Nucleus accumbens (tissue), 56 donors: ENCODE measurements at places on chromosomes 6 and 20.
A peak's percentile ranks its signal among the peaks of the same experiment; 100 is the strongest.

DNA sequence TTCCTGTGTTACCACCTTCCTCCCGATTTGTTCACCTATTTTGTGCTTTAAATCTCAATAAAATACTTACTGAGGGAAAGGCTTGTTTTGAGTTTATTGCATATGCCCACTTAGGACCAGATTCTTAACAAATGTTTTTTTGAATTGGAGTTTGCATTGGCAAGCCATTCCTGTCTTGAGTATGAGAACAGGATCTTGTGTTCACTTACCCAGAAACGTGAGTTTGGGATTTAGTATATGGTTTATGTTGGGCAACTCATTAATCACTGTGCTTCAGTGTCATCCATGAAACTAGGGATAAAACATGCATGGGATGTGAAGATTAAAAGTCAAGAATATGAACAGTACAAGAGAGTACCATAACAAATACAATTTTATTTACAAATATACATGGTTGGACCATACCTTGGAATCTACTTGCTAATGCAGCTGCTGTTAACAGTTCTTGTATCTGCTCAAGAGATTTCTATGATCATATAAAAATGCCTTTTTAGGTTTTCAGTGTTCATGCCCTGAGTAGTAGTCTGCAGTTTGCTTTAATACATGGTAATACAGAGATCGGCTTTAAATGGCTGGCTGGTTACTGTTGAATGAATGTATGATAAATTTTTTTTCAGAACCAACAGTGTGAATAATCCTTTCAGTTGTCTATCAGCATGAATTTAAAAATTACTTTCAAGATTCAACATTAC, 6.0 kb downstream of the SRSF6 start:
- DNase-seq = no peak

DNA sequence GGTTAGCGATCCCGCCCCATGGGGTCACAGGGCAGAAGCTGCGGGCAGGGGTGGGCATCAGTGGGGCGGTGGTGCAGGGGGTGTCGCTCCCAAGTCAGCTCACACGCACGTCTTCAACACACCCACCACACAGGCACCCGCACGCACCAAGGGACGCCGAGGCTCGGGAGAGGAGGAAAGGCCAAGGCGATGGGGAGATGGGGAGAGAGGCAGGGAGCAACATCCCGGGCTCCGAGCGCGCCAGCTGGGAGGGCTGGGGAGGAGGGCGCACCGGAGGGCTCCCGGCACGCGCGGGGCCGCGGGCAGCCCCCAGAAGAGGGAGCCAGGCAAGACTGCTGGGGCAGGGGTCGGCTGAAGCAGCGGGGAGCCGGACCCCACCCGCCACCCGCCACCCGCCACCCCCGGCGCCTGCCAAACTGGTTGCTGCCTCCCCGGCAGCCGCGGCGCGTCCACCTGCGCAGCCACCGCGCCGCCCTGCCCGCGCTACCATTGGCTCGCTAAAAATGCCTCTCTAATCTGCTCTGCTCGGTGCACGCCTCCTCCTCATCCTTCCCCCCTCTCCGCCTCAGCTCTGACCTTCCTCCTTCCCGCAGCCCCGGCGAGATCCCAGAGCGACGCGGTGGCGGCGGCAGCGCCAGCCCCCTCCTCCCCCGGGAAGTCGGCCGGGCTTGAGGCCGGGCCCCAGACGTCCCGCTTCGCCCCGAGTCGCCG, at the start of gene PACSIN1:
PACSIN1 (plus strand) TSS at position 546 of the 711 bp plus-strand sequence. CDS start 60,230 bp downstream, outside the sequence.
- DNase-seq = peak; percentile 59

GRCh38 chr6:91305755-91306154, 718.9 kb upstream of the MAP3K7 start:
- no peak for DNase-seq

DNA sequence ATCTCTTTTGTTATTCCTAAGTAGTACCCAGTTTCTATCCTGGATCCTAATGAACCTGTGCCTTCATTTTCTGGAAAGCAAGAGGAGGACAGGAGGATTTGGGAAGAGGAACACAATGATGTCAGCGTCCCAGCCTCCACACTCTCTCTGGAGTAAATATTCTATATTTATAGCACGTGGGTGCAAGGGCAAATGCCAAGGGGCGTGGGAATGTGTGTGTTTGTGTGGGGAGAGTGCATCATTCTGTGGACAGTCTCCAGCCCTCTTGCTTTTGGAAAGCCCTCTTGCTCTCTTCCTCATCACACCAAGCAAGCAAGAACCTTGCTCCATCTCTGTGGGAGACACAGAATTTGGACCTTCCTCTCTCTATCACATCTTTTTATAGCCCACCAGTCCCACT, 103.2 kb upstream of the EMILIN3 start:
- DNase-seq = no peak

DNA sequence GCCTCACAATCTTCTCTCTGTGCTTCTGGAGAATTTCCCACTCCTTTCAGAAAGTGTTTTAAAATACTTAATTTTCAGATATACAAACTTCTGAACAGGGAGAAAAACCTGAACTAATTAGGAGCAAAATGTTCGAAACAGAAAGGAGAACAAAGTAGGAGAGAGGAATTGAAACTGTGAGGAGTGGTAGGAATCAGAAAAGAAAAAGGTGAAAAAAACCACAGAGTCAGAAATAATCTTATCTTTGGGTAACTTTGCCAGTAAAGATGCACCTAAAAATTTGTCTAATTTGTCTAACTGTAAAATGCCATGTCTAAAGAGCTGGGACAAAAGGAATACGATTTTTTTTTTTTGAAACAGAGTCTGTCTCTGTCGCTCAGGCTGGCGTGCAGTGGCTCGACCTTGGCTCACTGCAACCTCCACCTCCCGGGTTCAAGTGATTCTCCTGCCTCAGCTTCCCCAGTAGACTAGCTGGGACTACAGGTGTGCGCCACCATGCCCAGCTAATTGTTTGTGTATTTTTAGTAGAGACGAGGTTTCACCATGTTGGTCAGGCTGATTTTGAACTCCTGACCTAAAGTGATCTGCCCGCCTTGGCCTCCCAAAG, 4.7 kb upstream of the RIPOR2 start:
- DNase-seq = no peak

DNA sequence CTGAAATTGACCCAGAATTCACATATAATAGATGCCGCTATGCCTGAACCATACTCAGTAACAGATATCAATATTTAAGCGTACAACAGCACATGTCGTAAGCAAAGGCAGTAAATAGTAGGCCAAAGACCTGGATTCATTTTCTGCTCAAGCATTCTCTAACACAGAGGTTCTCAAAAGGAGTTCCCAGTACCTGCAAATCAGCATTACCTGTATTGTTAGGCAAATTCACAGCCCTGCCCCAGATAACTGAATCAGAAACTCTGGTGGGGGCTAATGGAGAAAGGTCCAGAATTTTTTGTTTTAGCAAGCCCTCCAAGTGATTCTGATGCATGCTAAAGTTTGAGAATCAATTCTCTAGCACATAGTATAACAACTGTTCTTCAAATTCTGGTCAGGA, 36.0 kb downstream of the RSPO3 start:
- no peak for DNase-seq

- peak; percentile 34 for DNase-seq
Observed at GRCh38 chr20:50655311-50655880, 35.9 kb downstream of the RIPOR3 start.

DNA sequence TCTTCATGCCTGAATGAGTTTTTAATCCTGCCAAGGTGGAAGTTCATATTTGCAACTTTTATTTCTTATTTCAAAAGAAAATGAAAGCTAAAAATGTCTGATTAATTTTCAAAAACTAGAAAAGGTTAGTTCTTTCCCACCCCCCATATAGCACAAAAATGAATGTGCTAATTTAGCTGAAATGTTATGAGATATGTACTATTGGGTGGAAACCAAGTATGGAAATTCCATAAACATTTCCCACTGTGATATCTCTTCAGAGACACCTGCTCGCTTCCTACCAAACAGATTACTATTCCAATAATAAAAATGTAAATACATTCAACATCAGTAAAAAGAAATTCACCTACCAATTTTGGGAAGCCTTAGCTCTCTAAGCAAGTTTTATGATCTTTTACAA, 678.6 kb upstream of the ID4 start:
- no peak for DNase-seq

DNA sequence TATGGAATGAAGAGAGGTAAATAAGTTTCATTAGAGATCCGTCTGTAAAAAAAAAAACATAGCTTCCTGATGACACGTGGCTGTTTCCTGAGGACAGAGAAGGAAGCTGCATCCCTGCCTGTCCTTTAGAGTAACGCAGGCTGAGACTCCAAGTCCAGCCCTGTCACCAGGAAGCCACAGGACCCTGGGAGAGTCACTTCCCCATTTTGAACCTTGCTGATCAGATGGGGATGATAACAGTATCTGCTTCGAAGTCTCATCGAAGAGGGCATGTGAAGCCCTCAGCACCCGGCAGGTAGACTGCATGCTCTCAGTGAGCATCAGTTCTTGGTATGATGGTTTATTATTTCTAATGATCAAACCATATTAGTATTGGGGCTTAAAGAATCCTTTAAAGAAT, 139.1 kb upstream of the KCNG1 start:
- no peak for DNase-seq

DNA sequence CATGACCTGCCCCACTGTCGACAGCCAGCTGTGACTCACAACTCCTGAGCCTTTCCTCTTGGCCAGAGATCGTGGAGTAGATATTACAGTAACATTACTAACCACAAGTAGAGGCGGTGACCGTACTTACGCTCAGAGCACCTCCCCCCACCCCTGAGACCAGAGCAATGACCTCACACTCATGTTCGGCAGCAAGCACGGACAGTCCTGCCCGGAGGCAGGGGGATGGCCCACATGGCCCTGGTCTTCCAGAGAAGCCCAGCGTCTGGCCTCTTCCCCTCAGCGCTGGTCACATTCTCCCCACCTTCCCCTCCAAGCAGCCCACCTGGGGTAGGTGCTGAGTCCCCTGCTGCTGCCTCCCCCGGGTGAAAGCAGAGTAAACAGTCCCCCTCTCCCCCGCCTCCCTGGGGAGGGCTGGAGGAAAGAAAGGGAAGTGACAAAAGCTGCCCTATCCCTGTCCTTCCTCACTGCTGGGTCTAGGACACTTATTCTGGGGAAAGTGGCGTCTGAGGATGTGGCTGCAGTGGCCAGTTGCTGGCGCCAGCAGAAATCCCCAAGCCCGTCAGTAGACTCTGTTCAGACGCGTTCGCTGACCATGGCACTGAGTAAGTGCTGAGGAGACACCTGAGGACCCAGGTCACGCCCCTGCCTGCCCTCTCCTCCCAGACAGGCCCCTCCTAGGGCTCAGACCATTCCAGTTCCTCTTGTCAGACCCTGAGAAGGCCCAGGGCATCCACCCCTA, 68.5 kb downstream of the MRPL14 start:
- DNase-seq = no peak

DNA sequence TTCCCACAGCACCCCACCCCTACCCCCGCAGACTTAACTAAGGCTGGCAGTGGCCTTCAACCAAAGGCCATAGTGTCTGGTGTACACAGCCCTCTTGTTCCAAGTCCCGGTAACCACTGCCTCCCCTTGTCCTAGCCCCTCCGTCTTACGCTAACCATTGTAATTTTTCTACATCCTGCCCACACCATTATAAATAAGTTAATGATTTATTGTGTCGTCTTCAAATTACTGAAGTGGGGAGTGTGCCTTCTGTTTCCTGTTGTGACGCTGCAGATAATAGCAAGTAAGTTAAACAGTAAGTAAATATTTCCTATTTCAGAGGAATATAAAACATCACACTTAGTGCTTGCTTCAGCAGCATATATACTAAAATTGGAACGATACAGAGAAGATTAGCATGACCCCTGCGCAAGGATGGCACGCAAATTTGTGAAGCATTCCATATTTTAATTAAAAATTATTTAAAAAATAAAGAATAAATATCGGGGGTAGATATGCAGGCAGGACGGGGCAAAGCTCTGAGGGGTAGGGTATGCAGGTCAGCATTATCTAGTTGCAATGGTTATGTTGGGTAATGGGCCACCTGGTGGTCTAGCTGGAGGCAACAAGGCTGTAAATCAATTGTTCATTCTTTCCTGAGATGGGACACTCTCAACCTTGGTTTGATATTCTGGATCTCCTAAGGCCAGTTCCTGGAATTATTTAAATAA, 15.1 kb downstream of the SRSF6 start:
- no peak for DNase-seq
